ENCODE measurements at places on chromosomes 5 and 9. TPM values are rescaled to one million over a fixed set of nuclear protein-coding genes. Genes with fewer than 3 reads are reported as not detected.

ZBTB6 gene
- total RNA-seq, result 9.3 TPM

PCDHGA4 gene
- 0.92 TPM for total RNA-seq

PRRT1B gene
- total RNA-seq, result not detected

RASEF gene
- total RNA-seq, result 11.6 TPM

PFN3 gene
- total RNA-seq, result not detected

Data from epithelial cell of proximal tubule (primary cell).